ENCODE measurements at places on chromosomes 13 and 19.

DNA sequence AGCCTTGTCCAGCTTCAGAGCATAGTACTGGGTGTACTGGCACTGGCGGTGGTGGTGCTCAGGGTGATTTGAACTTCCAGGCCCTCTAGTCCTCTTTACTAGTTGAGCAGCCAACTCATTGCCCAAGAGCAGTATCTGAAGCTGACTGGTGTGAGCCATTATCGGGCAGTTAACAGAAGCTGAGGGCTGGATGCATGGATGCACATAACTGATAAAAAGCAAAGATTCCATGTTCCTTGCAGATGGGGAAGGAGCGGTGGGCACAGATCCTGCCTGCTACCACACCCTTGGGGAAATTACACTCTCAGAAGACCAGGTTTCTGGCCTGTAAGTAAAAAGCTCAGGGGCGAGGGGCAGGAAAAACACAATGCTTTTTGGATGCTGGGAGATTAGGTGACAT lies 499.4 kb upstream of the ARGLU1 start:
- no peak for DNase-seq

- no peak for DNase-seq
Observed at GRCh38 chr19:1267477-1268225, 1.5 kb upstream of the CIRBP start.

- DNase-seq, result no peak
Observed at GRCh38 chr19:2488942-2489731, 13.2 kb downstream of the GADD45B start.

- peak; percentile 43 for DNase-seq
Observed at GRCh38 chr13:113815151-113816058, 48.5 kb downstream of the GAS6 start.

DNA sequence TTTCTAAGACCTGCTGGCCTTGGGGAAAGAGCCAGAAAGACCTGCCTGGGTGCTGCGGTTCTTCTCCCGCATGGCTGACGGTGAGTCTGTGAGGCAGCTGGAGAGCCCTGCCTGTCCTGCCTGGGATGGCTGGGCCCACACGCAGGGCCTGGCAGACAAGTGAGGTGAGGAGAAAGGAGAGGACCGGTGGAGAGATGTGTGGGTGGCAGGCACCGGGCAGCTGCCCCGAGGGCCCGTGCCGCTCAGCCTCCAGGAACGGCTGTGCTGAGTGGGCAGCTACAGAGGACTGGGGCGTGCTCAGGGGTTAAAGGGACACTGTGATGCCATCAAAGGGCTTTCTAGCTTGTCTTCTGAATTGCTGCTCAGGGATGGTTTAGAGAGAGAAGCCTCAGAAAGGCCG lies 53.8 kb downstream of the MLLT1 start:
- no peak for DNase-seq

- peak; percentile 81 for DNase-seq
Observed at GRCh38 chr13:114132419-114133121, at the start of gene RASA3. Gene RASA3, minus strand, starts transcription at chr13:114132623. Its CDS starts 134 bp downstream, at chr13:114132489.

- DNase-seq, result no peak
Observed at GRCh38 chr19:1849886-1850398, 1.7 kb upstream of the REXO1 start.

- no peak for DNase-seq
Observed at GRCh38 chr13:79681069-79681468, 200.1 kb downstream of the NDFIP2 start.

DNA sequence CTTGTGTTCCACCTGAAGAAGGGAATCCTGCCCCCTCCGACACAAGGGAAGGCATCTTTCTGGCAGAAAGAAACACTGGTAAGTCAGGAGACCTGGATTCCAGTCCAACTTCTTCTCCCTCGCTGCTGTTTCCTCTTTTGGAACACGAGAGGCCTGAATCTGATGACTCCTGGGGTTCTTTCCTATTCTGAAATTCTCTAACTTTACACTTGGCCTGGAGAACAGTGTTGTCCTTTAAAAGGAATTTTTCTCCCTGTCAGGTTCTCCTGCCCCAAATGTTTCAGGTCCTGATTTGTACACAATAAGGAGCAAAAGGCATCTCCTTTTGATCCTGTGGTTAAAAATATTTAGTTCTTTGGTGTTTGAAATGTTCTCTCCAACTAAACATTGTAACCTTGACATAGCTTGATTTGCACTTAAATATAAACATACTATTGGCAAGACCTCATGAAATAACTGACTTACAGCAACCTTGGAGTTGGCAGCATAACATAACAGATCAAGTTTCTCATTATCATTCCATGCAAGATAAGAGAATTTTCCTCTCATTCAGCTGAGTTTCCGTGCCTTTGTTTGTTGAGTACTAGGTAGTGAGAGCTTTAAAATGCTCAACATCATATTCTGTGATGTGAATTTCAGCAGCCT lies 244.8 kb downstream of the COG6 start:
- DNase-seq, result no peak

DNA sequence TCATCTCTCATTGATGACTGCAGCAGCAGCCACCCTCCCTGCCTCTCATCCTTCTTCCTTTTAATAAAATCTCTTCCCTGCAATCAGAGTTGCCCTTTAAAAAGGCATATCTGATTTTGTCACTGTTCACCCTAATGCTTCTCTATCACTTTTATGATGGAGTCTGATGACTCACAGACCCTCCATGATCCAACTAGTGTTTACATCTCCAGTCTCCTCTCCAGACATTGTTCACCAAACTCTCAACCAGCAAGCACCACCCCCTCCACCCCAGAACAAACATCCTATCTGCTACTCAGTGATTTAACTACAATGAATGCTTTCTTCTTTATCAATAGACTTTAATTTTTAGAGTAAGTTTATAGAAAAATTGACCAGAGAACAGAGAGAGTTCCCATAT lies 59.5 kb downstream of the TNFSF11 start:
- DNase-seq, result no peak

DNA sequence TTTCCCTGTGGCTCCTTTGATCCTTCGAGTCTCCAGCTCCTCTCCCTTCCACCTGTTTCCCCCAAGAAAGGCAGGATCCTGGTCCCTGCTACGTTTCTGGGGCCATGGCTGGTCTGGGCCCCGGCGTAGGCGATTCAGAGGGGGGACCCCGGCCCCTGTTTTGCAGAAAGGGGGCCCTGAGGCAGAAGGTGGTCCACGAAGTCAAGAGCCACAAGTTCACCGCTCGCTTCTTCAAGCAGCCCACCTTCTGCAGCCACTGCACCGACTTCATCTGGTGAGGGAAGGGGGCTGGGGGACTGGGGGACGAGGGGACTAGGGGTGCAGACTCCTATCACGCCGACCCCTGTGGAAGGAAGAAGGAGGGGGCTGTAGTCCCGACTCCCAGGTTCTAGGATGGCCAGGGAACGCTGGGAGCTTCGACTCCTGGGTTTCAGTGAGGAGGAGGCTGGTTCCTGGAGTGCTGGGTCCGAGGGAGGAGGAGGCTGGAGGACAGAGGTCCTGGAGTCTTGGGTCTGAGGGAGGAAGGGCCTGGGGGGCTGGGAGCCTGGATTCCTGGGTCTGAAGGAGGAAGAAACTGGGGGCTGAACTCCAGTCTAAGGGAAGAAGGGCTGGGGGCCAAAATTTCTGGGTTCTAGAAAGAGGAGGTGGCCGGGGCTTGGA lies 524 bp downstream of the PRKCG start:
- no peak for DNase-seq

- DNase-seq, result no peak
Observed at GRCh38 chr13:99008577-99008976, 30.7 kb upstream of the DOCK9 start.

DNA sequence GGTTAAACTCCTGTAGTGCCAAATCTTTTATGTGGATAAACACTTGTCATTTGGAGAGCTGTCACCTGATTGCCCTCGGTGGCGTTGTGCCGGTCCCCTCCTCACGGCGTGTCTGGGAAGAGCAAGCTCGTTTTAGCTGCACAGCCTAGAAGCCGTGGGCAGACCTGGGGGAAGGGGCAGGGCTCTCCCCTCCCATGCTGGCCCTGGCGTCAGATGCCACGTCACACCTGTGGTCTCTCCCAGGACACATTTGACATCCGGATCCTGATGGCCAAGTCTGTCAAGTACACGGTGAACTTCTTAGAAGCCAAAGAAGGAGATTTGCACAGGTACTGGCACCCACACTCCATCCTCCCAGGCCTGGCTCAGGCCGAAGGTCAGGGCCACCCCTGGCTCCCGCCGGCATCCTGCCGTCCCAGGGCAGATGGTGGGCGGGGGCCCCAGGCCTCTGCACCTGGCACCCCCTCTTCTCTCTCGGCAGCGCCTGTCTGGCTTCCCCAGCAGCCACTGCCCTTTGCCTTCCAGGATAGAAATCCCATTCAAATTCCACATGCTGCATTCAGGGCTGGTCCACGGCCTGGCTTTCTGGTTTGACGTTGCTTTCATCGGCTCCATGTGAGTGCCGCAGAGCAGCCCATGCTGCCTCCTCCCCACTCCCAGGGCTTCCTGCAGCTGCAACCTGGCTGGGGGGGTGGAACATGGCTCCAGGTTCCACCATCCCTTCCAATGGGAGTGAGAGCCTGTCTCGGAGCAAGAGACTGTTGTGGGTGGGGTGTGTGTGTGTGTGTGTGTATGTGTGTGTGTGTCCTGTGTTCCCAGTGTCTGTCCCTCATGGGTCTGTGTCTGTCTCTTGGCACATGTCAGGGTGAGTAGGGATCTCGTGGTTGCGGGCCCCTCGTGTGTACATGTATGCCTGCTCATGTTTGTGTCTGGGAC lies 8.8 kb downstream of the YIPF2 start:
- no peak for DNase-seq

DNA sequence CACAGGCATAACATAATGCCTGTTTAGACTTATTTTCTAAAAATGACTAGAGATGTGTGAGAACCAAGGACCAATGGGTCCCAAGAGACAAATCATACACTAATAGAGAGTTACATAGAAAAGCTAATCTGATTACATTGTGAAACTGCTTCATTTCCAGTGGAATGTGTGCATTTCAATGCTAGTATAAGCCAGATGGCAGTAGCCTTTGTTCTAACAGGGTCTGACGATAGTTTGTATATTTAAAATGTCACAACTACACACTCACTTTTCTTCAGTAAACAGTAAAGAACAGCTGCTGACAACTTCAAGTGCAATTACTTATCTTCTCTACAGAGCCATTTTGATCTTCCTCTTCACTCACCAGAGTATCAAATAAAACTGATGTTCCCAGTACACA lies 4.3 kb upstream of the SLITRK5 start:
- no peak for DNase-seq

- no peak for DNase-seq
Observed at GRCh38 chr13:31790992-31791391, 51.7 kb downstream of the RXFP2 start.

GRCh38 chr13:108361769-108362168 lies 92.3 kb downstream of the TNFSF13B start:
- no peak for DNase-seq

DNA sequence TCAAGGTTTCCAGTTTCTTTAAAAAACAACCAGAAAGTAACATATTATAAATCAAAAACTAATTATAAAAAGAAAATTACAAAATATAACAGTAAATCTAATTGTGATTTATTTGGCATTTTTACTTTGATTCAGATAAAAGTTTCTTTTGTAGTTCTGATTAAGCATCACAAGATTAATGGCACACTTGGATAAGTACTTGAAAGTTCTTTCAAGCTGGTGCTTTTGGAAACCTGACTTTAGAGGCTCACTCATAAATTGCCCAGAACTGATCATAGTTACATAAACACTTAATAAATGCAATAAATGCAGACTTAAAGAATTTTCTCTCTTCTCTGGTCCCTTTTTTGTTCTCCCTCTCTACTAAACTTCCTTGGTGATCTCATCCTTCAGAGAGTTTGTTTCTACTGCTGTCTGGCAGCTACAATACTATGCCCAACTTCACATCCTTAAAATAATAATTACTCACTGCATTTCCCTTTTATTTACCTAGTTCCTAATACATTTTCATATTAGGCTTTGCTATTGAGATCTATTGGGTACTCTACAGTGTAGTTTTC lies 1417.0 kb downstream of the EFNB2 start:
- DNase-seq, result no peak

- DNase-seq, result no peak
Observed at GRCh38 chr13:42106998-42107397, 58.5 kb downstream of the DGKH start.

DNA sequence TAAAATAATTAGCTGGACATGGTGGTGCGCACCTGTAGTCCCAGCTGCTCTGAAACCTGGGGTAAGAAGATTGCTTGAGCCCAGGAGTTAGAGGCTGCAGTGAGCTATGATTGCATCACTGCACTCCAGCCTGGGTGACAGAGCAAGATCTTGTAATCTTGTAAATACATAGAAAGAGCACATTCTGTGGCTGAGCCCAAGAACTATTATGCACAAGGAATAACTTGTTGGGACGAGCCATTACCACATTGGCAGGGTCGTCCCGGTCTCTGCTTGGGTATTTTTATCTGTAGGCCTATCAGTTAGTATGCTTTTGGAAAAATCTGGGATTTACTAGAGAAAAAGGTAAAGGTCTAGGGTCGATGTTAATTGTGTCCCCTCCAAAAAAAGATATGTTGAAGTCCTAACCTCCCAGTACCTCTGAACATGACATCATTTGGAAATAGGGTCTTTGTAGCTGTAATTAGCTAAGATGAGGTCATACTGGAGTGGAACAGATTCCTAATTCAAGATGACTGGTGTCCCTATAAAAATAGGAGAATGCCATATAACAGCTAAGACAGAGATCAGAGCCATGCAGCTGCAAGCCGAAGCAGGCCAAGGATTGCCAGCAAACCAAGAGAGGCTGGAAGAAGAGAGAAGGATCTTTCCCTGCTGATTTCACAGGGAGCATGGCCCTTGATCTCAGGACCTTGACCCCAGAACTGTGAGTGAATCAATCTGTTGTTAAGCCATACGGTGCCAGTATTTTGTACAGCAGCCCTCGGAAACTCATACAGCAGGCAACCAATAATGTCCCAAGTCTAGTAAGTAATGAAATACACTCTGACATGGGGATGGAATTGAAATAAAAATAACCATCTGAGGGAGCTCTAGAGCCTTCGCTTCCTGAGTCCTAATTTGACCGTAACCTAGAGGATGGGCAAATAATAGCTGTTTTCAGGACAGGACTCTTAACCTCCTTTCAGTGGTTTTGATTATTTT lies 77.0 kb downstream of the TM9SF2 start:
- no peak for DNase-seq

DNA sequence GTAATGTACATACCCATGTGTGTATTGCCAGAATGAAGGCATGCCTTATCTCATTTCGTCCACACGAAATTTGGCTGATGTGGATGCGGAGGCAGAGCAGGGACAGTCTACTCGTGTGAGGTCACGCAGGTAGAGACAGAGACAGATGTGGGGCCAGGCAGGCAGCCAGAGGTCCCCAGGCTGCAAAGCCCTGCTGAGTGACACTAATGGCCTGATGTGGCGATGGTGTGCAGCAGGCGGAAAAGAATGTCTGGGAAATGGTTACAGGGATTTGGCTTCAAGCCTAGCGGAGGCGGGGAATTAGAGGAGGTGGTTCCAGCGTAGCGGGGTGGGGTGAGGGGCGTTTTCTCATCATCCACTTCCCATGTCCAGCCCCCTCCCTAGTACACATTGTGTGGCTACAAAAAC lies 4.2 kb upstream of the IZUMO2 start:
- DNase-seq, result no peak
